ENCODE measurements at places on chromosomes 12 and 14.
A peak's percentile ranks its signal among the peaks of the same experiment; 100 is the strongest.

DNA sequence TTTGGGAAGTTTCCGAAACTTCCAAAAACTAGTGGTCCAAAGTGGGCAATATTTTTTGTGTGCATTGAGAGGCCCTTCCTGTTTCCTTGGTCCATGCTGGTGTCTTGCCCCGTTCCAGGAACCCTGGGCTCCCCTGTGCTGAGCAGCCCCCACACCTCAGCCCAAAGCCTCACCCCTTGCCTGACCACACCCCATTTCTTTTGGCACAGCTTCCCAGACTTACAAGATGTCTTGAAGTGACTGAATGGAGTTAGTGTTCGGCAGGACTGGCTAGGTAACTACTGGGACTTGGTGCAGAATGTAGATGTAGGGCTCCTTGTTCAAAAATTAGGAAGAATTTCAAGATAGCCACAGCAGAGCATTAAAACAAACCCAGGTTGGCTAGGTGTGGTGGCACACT is 68.6 kb downstream of the ETV6 start:
- no peak for DNase-seq

GRCh38 chr12:12206776-12207388 is 60.0 kb downstream of the LRP6 start:
- DNase-seq: no peak

- no peak for DNase-seq
These were observed 333.9 kb upstream of the CCDC196 start for GRCh38 chr14:66152302-66152701.

DNA sequence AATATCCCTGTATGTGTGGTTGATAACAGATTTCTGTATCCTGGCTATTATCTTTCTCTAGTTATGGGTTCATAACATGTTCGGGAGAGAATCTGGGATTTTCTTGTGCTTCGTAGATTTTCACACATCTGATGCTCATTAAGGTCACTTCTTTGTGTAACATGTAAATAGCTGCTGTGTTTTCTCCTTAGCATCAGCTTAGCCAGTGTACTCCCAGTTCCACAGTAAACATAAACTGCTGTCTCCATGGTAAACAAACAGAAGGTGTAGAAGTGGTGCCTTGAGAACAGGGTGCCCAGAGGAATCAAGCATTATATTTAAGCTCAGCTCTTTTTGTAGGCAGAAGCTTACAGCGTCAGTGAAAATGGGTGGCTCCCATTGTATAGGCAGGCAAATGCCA is 88.0 kb downstream of the ANO6 start:
- no peak for DNase-seq

DNA sequence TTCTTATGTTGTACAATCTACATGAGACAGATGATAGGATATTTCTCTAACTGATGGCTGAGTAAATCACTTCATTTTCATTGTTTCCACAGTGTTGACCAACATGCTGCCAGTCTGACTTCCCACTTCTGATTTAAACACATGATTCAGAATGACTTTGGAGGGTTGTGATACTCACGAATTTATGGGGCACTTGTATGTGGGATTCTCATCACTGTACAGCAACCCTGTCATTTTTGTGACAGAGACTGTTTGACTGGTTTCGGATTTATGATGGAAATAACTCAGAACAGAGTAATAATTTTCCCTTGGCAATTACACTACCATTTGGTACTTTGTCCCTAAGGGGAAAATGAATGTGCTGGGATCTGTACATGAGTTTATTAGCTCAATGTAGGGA is 333.8 kb downstream of the TRHDE start:
- no peak for DNase-seq

DNA sequence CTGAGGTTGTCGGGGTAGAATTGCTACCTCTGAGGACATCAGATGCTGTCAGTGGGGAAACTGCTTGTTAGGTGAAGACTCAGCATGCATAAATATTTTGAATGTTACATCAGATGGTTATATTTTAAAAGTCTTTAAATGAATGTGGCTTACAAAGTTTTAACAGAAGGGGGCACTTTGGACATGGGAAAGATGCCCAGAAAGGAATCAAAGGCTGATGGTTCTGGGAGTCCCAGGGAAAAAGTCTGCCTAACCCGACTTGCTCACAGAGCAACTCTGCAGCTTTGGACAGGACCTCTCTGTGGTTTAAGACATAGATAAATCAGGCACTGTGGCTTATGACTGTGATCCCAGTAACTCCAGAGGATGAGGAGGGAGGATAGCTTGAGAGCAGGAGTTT is 474.9 kb downstream of the ATP23 start:
- DNase-seq: no peak

DNA sequence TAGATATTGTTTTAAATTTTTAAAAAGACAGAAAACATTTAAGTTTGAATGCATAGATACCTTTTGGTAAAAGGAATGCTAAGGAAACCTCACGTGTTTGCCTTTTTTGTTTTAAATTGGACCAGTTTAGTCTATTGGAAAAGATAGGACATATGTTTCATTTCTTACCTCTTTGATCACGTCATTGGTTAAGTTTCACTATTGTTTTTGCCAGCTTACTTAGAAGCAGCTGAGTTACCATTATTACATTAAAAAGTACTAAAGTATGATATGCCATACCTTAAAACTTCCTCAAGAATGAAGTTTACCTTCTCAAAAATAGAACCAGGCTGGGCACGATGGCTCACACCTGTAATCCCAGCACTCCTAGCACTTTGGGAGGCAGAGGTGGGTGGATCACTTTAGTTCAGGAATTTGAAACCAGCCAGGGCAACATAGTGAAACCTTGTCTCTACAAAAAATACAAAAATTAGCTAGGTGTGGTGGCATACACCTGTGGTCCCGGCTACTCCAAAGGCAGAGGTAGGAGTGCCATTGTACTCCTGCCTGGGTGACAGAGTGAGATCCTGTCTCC is 54.4 kb downstream of the SRGAP1 start:
- no peak for DNase-seq

DNA sequence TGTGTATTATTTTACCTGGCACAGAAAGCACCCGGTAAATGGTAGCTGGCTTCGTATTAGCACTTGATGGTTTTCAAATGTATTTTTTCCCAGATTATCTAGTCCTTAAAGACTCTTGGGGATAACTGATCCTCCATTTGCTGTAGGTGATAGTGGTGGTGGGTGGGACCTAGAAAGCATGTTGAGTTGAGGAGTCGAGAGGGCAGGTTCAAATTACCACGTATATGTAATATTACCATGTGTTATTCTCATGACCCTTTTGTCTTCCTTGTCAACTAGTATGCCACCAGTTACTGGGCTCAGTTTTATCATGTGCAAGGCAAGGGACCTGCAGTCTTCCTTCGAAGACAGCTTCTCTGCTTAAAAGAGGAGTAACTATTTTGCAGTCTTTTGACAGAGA is 1.8 kb downstream of the GLRX5 start:
- no peak for DNase-seq

GRCh38 chr14:31945701-31946100 is 131.4 kb upstream of the ARHGAP5 start:
- no peak for DNase-seq

GRCh38 chr12:58765653-58766512 is 154.4 kb downstream of the LRIG3 start:
- DNase-seq: no peak

DNA sequence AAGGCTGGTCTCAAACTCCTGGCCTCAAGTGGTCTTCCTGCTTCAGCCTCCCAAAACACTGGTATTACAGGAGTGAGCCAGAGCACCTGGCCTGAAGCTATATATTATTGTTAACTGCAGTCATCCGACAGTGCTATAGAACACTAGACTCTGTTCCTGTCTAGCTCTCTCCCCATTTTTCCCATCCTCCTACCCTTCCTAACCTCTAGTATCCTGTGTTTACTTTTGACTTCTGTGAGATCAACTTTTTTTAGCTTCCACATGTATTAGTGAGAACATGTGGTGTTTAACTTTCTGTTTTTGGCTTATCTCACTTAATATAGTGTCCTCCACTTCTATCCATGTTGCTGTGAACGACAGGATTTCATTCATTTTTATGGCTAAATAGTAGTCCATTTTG is 34.7 kb downstream of the TRAF3 start:
- DNase-seq: no peak

GRCh38 chr12:111238075-111238734 is 130.7 kb downstream of the PHETA1 start:
- DNase-seq: no peak

- DNase-seq: no peak
These were observed 32.4 kb downstream of the HIGD1C start for GRCh38 chr12:50984586-50985298.

- DNase-seq: no peak
These were observed 11.6 kb upstream of the STRN3 start for GRCh38 chr14:31037709-31038221.

DNA sequence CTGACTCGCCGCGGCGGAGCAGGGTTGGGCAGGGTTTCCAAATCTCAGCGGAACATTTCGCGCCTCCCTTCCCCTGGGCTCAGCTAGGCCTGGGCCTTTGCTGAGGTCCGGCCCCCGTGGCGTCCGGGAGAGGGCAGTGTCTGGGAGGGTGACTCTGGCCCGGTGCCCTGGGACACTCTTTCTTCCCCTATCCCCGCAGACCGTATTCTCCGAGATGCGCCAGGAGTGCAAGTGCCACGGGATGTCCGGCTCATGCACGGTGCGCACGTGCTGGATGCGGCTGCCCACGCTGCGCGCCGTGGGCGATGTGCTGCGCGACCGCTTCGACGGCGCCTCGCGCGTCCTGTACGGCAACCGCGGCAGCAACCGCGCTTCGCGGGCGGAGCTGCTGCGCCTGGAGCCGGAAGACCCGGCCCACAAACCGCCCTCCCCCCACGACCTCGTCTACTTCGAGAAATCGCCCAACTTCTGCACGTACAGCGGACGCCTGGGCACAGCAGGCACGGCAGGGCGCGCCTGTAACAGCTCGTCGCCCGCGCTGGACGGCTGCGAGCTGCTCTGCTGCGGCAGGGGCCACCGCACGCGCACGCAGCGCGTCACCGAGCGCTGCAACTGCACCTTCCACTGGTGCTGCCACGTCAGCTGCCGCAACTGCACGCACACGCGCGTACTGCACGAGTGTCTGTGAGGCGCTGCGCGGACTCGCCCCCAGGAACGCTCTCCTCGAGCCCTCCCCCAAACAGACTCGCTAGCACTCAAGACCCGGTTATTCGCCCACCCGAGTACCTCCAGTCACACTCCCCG is 3.0 kb downstream of the WNT1 start:
- no peak for DNase-seq

GRCh38 chr12:82047446-82047845 is 288.3 kb upstream of the PPFIA2 start:
- DNase-seq: no peak

GRCh38 chr12:75699728-75700496 is 188.5 kb upstream of the KRR1 start:
- no peak for DNase-seq

DNA sequence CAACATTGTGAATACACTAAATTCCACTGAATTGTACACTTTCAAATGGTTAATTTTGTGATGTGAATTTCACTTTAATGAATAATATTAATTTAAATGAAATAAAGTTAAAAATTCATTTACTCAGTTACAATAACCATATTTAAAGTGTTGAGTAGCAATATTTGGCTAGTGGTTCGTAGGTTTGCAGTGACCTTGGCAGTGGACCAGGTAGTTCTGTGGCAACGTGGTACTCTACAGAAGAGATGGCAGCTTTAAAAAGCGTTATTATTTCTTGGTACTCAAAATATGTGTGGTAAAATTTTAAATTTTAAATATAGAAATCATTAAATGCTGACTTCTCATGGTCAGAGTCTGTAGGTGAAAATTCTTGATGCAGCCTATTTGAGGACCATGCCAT is 51.6 kb downstream of the AEBP2 start:
- DNase-seq: no peak

- DNase-seq: no peak
These were observed 214.2 kb upstream of the KRR1 start for GRCh38 chr12:75725521-75726111.

- DNase-seq: no peak
These were observed 19.0 kb upstream of the C14orf180 start for GRCh38 chr14:104560586-104560945.

DNA sequence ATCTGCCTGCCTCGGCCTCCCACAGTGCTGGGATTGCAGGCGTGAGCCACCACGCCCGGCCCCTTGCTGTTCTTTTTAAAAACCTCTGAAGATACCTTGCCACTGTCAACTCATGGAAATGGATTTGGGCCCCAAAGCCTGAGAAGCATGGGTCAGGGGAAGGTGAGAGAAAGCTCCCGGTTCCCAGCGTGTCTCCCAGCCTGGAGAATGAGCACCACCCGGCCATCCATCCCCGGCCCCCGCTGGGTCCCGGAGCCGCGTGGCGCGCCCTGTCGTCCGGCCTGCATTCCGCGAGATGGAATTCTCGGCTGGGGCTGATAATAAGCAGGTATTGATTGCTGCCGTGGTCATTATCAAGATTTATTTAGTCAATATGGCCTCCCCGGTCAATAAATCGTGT is 126.5 kb upstream of the MYL2 start:
- no peak for DNase-seq

DNA sequence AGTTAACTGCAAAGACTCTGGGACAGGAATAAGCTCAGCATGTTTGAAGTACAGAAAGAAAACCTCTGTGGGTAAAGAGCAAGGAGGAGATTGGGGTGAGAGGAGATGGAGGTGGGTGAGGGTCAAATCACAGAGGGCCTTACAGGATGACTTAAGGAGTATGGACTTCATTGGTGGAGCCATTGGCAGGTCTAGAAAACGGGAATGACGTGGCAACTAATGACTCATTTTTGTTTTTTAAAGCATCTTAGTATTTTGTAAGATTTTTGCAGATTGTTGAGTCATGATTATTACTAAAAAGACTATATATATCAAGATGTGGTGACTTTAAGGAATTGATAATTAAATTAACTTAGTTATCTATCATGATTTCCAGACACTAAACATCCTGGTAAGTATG is 18.5 kb downstream of the UTP20 start:
- DNase-seq: no peak

GRCh38 chr14:93888995-93889394 is 38.1 kb upstream of the FAM181A start:
- no peak for DNase-seq

- peak; percentile 20 for DNase-seq
These were observed 1.4 kb downstream of the TMTC1 start for GRCh38 chr12:29782285-29782870.

GRCh38 chr14:76034566-76034965 is 49.0 kb downstream of the IFT43 start:
- DNase-seq: no peak

- DNase-seq: no peak
These were observed 50.8 kb upstream of the PIWIL1 start for GRCh38 chr12:130286741-130287440.
